ENCODE measurements at places on chromosomes 3 and 15.
A peak's percentile ranks its signal among the peaks of the same experiment; 100 is the strongest.

DNA sequence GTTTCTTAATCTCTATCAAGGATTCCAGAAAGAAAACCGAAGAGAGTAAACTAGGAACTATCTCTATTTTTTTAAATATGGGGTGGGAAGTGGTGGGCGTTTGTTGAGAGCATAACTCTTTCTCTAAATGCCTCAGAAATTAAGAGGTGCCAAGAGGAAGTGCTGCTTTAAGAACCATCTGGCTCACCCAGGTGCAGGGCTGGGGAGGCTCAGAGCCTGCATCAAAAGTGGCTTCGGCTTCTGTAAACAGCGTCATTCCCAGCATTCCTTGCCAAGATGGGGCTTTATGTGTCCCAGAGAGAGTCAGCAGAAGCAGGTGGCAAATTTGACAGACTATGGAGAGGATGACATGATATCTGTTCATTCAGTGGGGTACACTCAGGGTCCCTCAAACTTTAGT lies 123.3 kb upstream of the BFSP2 start:
- peak; percentile 66 for ATAC-seq

GRCh38 chr3:55330355-55330754 lies 156.8 kb downstream of the WNT5A start:
- no peak for ATAC-seq

DNA sequence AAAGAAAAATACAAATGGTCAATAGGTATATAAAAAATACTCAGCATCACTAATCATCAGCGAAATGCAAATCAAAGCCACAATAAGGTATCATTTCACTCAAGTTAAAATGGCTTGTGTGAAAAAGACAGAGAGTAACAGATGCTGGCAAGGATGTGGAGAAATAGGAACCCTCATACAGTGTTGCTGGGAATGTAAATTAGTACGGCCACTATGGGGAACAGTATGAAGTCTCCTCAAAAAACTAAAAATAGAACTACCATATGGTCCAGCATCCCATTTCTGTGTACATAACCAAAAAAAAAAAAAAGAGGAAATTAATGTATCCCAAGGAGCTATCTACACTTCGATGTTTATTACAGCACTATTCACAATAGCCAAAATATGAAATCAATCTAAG lies 98.1 kb upstream of the TGFBR2 start:
- ATAC-seq = no peak

- ATAC-seq = no peak
Measured at GRCh38 chr3:11578169-11578568, 65.5 kb downstream of the VGLL4 start.

- no peak for ATAC-seq
Measured at GRCh38 chr15:74259821-74260607, 23.9 kb downstream of the CCDC33 start.

DNA sequence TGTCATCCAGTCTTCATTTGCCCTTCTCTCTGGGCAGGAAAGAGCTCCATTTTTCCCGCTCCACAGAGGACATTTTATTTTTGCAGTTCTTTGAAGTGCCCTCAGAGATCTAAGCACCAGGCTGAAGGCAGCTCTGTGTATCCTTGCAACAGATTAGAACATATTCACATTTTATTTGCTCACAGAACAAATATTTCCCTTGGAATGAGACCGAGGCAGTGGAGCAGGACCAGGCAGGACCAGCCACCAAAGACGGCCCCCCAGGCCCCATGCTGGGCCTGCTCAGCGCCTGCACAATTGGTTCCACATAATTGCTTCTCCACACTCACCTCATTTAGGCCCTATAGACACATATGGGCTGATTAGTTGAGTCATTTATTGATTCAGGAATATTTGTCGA lies 15.7 kb upstream of the ETV5 start:
- ATAC-seq = no peak

DNA sequence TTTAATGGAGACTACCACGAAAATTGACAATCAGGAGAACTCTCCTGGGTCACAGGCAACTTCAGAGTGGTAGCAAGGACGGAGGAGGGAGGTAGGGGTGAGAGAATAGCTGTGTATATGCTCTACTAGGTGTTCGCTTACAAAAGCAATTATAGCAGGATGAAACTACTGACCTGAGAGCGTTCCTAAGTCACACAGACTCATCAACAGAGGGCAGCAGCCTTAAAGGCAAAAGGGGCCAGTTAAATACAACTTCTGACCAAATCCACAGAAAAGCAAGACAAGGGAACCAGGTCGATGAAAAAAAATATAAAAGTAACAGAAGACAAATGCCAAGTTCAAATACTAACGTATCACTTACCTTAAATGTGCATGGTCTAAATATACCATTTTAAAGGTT lies 894.6 kb downstream of the PLOD2 start:
- ATAC-seq = no peak

All from stimulated activated memory B cell treated with anti-CD40 and anti-IgM and Interleukin-4, amounts not matched to agents 10 μg/mL and 1 μg/mL and 100 μg/mL, for 72 hours (primary cell).